ACHN (cell line): ENCODE measurements at places on chromosomes 4 and X.
A peak's percentile ranks its signal among the peaks of the same experiment; 100 is the strongest.

DNA sequence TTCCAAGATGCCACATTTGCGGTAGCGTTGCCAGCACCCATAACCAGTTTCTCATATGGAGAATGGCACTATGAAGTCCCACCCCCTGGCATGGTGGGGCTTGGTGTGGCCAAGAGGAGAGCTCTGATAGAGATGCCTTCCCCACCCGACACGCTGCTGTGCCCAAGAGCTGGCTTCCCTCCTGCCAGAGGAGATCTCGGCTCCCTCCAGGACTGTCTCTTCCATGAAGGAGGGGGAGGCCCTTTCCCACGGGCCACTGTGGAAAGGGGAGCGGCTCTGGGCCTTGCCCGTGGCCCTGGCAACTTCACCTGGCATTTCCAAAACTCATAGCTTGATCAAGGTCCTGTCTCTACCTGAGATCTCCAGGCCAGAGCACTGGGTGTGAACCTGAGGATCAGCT lies 217.3 kb upstream of the PSAPL1 start:
- DNase-seq: no peak

- peak; percentile 45 for DNase-seq
Observed at GRCh38 chr4:39353478-39354253, 12.5 kb downstream of the RFC1 start.

DNA sequence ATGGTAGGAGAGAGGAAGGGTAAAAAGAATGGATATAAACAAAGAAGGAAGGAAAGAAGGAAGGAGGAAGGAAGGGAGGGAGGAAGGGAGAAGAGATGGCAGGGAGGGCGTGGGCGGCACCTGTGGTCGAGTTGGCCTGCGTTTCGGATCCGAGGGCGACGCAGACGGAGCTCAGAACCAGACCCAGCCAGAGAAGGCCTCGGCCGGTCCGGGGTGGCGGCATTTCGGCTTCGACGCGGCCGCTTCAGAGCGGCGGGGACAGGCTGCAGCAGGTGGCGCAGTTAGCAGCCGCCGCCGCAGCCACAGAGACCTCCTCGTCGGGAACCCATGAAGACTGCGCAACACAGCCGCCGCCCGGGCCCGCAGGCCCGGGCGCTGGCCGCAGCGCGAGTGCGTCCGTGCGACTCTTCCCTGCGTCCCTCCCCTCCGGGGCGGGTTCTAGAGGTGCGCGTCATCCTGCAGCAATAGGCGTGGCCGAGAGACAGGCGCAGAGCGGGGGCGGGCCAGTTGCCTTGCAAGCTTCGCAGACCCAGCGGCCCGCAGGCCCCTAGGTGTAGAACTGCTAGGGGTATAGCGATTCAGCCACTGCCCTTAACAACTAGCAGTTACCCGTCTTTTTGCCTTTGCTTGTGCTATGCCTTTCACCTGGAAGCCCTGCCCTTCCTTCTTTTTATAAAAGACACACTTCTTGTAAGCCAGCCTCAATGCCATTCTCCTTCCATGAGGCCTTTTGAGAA lies at the start of gene IDS:
IDS (minus strand) TSS at position 392 of the 737 bp plus-strand sequence; CDS start at position 223, 169 bp downstream.
- DNase-seq: peak; percentile 80

DNA sequence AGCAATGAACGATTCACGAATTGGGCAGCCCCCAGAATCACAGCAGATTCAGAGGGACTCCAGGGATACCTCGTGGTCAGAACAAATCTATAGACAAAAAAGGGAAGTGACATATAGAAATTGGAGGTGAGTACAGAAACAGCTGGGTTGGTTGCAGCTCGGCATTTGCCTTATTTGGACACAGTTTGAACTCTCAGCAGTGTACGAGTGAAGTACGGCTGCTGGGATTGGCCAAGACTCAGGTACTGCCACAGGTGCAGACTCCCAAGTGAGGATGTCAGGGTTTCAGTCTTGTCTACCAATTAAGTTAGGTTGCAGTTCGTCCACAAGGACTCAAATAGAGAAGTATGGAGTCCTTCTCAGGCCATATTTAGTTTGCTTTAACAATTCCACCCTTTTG lies 28.2 kb downstream of the HTT-AS start:
- no peak for DNase-seq

GRCh38 chr4:53122280-53123116 lies 243.4 kb downstream of the SCFD2 start:
- DNase-seq: no peak

DNA sequence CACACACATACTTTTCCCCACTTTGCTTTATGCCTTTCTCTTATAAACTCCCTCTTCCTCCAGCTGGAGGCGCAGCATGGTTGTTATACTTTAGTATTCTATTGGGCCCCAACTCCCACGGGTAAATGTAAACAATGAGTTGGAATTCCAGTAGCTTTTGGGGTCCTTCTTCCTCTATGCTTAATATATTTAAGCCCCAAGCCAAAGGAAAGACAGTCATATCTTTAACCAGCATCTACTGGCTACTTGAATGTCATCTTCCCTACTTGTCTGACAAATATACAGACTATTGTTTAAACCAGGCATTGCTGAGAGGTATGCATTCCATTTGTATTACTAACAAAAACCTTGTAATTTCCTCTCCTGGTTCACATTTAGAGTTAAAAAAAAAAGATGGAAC lies 72.9 kb downstream of the WDR19 start:
- DNase-seq: peak; percentile 23

DNA sequence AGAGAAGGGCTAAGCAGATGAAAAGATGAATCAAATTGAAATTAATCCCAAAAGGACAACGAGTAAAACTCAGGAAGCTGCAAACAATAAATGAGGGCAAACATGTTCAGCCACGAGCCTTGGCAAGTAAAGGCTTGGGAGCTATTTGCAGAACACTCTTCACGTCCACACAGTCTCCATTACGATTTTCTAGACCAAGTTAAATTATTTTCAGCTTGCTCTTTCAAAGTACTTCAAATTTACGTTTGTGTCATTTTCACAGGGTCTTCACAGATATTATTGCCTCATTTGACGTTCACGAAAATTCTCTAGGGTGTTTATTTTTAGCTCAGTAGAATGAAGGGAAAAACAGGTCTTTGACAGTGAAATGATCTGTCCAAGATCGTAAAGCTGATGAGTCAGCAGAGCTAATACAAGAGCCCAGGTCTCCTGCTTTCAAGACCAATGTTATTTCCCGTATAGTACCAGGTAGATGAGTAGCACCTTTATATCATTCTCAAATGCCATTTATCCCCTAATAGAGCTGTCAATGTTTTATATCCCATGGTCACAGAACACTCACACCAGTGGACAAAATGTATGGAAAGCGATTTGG lies 20.9 kb downstream of the KLB start:
- no peak for DNase-seq

DNA sequence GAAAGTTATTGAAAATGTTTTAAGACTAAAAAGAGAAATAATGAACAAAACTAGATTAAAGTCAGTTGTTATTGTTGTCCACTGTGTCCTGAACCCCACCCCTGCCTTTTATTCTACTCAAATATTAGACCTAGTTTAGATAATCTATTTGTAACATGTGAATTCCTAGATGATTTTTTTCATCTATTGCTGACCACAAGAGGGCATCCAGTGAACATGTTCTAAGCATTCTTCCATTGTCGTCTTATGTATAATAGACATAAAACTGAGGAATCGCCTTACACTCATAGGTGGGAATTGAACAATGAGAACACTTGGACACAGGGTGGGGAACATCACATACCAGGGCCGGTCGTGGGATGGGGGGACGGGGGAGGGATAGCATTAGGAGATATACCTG lies 36.4 kb upstream of the HPRT1 start:
- peak; percentile 19 for DNase-seq

DNA sequence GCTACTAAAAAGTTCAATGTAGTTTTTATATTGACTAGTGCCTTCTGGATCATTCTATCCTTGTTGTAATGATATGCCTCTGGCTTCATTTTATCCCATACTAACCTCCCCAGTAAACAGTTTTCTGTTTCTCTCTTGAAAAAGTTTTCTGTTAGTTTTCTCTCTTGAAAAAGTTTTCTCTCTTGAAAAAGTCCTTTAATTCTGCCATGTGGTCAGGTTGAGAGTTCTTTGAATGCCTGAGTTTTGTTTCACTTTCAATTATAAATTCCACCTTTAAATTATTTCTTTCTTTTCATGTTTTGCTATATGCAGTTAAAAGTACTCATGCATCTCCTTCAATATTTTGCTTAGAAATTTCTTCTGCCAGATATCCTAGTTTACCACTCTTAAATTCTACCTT lies 1139.6 kb downstream of the STPG2 start:
- DNase-seq: no peak

- DNase-seq: no peak
Observed at GRCh38 chr4:138438608-138439007, 196.5 kb upstream of the SLC7A11 start.

DNA sequence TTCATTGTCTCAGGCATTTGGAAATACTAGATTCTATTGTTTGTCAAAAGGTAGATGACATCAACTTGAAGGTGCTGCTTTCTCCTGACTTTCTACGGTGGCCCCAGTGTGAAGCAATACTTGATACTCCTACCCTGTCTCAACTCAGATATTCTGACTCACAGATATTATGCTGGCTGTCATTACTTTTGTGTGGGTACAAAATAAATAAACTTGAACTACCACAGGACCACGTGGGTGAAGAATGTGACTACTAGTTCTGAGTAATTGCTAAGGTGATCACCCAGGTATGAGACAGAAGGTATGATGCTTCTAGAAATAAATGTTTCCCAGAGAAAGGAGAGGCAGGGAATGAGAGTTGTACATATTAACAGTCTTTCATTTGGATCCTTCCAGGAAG lies 275.3 kb upstream of the SPOCK3 start:
- DNase-seq: no peak

DNA sequence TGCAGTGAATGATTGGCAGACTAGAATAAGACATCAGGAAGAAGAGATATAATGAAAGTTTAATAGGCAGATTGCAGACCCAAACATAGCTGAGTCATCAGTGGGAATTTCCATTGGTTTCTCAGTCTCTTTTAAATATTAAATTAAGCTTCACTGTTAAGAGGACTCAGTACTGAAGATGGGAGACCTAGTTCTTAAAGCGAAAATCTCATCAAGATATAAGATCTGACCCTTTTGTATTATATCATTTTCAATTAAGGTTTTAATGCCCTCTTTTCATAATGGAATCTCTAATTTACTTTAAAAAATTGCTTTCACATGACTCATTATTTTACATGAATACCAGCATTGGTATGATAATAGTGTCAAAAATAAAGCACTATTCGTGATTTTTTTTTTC lies 168.9 kb upstream of the ATOH1 start:
- DNase-seq: no peak

GRCh38 chrX:50707405-50707804 lies 106.6 kb downstream of the SHROOM4 start:
- DNase-seq: no peak

GRCh38 chr4:15668566-15669435 lies 12.8 kb upstream of the FAM200B start:
- no peak for DNase-seq

DNA sequence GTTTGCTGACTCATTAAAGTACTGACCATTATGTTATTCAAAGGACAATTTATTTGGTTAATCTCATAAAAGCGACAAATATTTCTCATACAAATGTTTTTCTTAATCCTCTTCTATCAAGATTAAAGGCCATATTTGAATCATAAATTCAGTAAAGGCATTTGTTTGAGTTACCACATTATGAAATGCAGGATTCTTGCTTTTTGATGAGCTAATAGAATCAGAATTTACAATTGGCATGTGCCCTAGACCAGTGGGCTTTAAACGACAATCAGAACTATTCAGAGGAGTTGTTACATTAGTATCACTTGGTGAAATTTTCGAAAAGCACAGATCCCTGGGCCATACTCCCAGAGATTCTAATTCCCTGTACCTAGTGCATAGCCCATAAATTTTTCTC lies 55.3 kb downstream of the KLHL4 start:
- no peak for DNase-seq

GRCh38 chr4:67922697-67923096 lies 38.9 kb upstream of the TMPRSS11D start:
- DNase-seq: no peak

- DNase-seq: no peak
Observed at GRCh38 chr4:72019688-72020087, 12.1 kb upstream of the NPFFR2 start.

DNA sequence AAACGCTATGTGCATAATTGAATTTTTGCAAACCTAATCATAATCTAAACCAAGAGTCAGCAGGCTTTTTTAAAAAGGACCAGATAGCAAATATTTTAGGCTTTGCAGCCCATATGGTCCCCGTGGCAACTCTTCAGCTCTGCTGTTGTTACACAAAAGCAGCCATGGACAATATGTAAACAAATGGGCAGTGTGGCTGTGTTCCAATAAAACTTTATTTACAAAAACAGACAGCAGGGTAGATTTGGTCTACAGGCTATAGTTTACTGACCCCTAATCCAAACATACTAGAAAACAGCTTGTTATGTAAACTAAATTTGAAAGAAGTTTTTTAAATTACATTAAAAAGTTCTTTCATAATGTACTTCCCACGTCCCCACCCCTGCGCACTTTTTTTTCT lies 53.1 kb downstream of the FUNDC1 start:
- DNase-seq: no peak

DNA sequence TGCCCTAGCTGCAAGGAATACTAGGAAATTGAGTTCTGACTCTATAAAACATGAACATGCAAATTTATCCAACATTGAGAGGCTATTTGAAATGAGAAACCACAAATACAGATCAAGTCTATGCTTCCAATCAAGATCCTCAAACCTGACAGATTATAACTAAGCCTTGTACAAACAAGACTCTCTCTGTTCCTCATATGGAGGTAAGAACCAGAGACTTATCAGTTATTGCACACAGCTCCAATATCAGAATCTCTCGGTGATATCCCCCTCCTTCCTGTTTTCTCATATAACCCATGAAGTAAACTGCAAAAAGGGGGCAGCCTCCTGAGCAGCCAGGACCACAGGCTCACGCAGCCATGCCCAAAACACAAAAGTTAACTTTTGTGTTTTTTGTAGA lies 36.5 kb downstream of the FBXW7 start:
- DNase-seq: no peak

DNA sequence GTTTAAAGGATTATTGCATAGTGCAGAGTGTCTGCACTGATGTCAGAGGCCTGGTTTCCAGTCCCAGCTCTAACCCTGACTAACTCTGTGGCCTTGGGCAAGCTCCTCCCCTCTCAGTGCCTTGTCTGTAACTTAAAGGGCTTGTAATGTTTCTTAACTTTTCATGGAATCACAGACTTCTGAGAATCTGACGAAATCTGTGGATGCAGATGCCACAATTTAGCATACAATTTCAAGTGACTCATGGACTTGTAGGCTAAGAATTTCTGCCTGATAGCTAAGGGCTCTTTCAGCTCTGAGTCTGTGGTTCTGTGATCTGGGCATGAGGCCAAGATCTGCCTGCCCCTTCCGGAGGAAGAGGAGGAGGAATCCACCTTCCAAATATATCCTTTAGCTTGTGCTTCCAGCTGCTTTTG lies 236.9 kb downstream of the AR start:
- DNase-seq: peak; percentile 22

- no peak for DNase-seq
Observed at GRCh38 chr4:152117933-152118507, 357.2 kb upstream of the GATB start.

DNA sequence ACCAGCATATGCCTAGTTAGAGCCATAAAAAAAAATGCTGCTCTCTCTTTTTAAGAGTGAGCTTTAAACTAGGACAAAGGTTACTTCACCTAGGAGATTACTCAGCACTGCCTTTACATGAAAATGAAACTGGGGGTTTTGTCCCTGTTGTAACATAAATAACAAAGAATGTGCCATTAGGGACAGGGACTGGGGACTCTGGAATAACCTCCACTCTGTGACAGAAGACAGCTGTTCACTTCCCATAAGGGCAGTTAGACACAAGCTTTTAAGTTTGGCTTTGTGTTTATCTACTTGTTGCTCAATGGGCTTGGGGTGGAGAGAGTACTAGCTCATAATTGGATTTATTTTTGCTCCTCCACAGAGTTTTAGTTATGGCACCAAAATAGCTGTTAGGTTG lies 11.9 kb downstream of the ENPEP start:
- peak; percentile 13 for DNase-seq
